Karpas-422 (cell line): ENCODE measurements at places on chromosomes 11 and 22.
A peak's percentile ranks its signal among the peaks of the same experiment; 100 is the strongest.

GRCh38 chr11:9747828-9748227 is 84.0 kb downstream of the SWAP70 start:
- peak overlapping the region; percentile 20; the same call in 1 of the 2 replicates for H3K4me3 ChIP-seq
- peak overlapping the region; percentile 96 for H3K27ac ChIP-seq
- peaks cover 49% of the 10 kb centered on the region for H3K36me3 ChIP-seq

GRCh38 chr11:106389101-106389500 is 311.6 kb downstream of the AASDHPPT start:
- no peaks in the 10 kb centered on the region for H3K36me3 ChIP-seq
- H3K27me3 ChIP-seq: no peaks in the 10 kb centered on the region
- H3K4me1 ChIP-seq: no peaks in the 10 kb centered on the region
- DNase-seq: no peak
- H3K27ac ChIP-seq: no peak overlapping the region
- H3K4me3 ChIP-seq: no peak overlapping the region

- DNase-seq: no peak
- no peak overlapping the region for H3K27ac ChIP-seq
- H3K4me1 ChIP-seq: no peaks in the 10 kb centered on the region
- no peaks in the 10 kb centered on the region for H3K36me3 ChIP-seq
- no peaks in the 10 kb centered on the region for H3K27me3 ChIP-seq
These were observed 34.2 kb upstream of the TSKU start for GRCh38 chr11:76748948-76749347.

DNA sequence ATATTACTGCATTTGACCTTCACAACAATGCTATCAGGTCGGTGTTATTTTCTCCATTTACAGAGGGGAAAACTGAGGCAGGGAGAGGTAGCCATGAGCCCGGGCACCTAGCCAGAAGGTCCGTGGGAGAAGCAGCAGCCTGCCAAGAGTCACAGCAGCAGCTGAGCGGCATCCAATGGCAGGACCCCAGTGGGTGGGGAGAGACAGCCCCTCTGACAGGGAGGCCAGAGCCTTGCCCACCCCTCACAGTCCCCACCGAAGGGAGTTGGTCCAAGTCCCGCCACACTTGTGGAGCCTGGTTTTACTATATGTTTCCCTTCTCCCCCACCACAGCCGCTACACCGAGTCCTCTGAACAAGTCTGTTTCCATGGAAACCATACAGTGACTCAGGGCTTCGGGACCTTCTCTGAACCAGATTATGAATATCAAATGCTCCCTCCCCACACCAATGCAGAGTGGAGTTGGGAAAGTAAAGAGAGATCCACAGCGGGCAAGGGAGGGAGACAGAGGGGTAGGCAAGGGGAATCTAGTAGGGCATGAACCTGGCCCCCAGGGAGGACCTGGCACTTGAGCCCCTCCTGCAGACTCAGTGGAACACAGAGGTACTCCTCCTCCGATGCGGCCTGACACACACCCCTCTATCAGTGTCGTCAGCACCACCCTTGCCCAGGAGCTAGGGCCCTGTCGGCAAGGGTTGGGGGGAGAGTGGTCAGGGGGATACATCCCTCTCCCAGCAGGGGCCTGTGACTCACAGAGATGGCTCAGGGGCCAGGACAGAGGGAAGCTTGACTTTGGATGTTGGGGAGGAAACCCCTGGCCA is 2.5 kb downstream of the CHST1 start:
- H3K36me3 ChIP-seq: no peaks in the 10 kb centered on the region
- no peaks in the 10 kb centered on the region for H3K27me3 ChIP-seq
- no peak overlapping the region for H3K4me3 ChIP-seq
- no peak overlapping the region for H3K27ac ChIP-seq
- peak; percentile 51 for DNase-seq

- H3K27me3 ChIP-seq: no peaks in the 10 kb centered on the region
- peak; percentile 63 for DNase-seq
- no peak overlapping the region for H3K27ac ChIP-seq
- H3K4me3 ChIP-seq: no peak overlapping the region
These were observed 170.9 kb downstream of the MIAT start for GRCh38 chr22:26828311-26828710.

- no peak overlapping the region for H3K27ac ChIP-seq
- H3K4me1 ChIP-seq: no peaks in the 10 kb centered on the region
- no peaks in the 10 kb centered on the region for H3K27me3 ChIP-seq
- no peaks in the 10 kb centered on the region for H3K36me3 ChIP-seq
- no peak overlapping the region for H3K4me3 ChIP-seq
These were observed 132.2 kb upstream of the NECTIN1 start for GRCh38 chr11:119861160-119861559.

DNA sequence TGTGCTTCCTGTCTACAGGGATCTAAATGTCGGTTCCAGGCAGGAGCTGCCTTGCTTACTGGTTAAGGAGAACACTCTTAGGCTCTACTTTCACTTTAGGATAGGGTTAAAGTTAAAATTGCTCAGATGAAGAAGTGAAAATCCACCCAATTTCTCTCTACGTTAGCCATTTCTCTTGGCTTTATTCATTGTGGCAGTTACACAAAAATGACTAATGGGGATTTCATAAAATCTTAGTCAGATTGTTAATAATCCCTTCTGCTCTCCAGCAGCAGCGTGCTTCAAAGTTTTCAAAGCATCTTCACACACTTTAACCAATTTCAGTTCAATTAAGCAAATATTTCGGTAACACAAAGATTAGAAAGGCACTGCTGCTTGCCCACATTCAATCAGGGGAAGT is 58.4 kb upstream of the RCN1 start:
- no peaks in the 10 kb centered on the region for H3K27me3 ChIP-seq
- H3K4me1 ChIP-seq: no peaks in the 10 kb centered on the region

- H3K27ac ChIP-seq: no peak overlapping the region
- no peaks in the 10 kb centered on the region for H3K27me3 ChIP-seq
- no peaks in the 10 kb centered on the region for H3K36me3 ChIP-seq
- peaks cover 22% of the 10 kb centered on the region for H3K4me1 ChIP-seq
These were observed 62.1 kb upstream of the SESN3 start for GRCh38 chr11:95293116-95293515.
